ENCODE measurements at places on chromosomes 7 and 10.

GRCh38 chr10:35739998-35740397, 97.9 kb upstream of the FZD8 start:
- no peak for DNase-seq

GRCh38 chr10:127148933-127149220, 47.5 kb downstream of the INSYN2A start:
- DNase-seq = no peak

DNA sequence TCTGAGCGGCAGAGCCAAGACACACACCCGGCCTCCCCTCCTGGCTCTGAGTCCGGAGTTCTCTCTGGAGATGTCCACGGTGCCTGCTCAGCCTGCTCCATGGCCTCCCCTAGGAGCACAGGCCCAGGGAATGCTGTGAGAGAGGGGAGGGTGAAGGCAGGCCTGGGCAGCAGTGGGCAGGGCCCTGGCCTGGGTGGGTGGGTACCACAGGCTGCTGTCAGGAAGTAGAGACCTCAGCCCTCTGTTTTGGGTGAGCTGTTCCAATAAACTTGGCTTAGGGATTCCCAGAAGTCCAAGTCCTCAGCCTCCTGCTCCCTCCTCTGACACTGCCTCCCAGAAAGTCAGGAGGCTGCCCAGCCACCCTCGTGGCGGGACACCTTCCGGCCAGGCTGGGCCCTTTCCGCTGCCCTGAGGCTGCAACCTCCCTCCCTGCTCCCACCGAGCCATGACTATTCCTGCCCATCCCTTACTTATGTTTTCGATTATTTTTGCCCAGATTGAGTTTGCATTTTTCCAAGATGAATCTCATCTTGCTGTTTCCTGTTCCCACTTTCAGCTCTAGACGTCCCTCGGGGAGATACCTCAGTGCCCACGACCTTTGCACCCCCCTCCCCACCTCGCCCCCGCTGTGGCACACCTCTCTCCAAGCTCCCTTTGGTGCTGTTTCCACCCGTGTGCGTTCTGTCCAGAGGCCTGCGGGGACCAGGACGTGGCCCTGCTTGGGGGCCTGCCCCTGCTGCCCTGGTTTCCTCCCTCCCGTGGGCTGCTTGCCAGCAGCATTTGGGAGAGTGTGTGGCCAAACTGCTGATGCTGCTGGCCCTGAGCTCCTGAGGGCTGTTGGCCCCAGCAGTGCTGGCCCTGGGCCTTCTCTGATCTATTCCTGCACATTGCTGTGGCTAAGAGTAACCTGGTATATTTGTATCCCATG, 5.8 kb upstream of the POLM start:
- DNase-seq = no peak

GRCh38 chr7:81529785-81530184, 240.1 kb downstream of the HGF start:
- no peak for DNase-seq
